ENCODE measurements at places on chromosomes 16 and 17. TPM values are rescaled to one million over a fixed set of nuclear protein-coding genes. Genes with fewer than 3 reads are reported as not detected.
A peak's percentile ranks its signal among the peaks of the same experiment; 100 is the strongest.

DNA sequence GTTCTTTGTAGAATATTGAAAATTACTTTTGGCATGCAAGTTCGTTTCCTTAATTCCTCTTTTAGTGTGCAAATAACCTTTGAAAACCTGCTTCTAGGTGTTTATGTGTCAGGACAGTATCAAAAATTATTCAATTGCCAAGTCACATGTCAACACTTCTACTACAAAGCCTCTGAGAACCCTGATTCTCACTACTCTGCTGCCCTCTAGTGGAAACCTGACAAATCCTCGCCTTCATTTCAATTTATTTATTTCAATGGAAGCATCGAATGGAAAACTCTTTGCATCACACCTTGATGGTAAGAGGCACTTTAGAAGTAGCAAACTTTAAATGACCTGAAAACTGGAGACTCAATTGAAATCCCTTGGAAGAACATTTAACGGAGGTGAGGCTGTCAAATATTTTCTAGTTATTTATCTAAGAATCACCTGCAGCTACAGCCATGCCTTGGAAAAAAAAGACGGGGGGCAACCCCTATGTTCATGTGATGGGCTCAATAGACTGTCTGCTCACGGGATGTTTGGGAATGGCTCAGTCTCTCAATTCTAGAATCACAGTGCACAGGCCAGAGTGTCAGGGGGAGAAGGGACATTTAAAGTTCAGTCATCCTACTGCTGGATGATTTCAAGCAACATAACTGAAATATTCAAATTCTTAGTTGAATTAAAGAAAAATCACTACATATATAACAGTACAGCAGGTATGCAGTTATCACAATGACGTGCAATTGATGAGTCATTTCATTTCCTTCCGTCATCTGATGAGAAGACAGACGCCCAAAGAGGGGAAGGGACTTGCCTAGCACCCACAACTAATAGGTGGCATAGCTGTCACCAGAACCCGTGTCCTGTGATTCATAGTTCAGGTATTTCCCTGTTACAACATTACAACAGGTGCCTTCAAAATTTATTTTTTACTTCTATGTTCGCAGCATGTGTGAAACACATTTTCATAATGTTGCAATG, 563.9 kb downstream of the TOX3 start:
- H3K4me1 ChIP-seq = no peaks in the 10 kb centered on the region
- no peak overlapping the region for H3K27ac ChIP-seq
- no peaks in the 10 kb centered on the region for H3K27me3 ChIP-seq
- H3K36me3 ChIP-seq = no peaks in the 10 kb centered on the region
- H3K4me3 ChIP-seq = peak overlapping the region; percentile 11

DNA sequence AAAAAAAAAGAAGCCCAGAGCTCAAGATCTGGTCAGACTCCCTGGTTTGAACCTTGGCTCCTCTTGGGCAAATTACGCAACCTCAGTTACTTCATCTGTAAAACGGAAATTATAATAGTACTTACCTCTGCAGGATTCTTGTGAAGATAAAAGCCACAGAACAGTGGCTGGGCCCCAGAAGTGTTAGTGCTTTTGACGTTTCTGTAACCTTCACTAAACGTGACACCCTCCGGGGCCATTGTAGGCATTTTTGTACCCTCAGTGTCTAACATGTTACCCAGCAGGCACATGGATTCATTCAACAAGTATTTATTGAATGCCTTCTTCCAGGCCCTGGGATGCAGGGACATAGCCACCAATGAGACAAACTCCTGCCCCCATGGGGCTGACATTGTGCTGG, 58.0 kb downstream of the PITPNC1 start:
- no peak overlapping the region for H3K4me3 ChIP-seq
- DNase-seq = no peak
- H3K36me3 ChIP-seq = no peaks in the 10 kb centered on the region

DNA sequence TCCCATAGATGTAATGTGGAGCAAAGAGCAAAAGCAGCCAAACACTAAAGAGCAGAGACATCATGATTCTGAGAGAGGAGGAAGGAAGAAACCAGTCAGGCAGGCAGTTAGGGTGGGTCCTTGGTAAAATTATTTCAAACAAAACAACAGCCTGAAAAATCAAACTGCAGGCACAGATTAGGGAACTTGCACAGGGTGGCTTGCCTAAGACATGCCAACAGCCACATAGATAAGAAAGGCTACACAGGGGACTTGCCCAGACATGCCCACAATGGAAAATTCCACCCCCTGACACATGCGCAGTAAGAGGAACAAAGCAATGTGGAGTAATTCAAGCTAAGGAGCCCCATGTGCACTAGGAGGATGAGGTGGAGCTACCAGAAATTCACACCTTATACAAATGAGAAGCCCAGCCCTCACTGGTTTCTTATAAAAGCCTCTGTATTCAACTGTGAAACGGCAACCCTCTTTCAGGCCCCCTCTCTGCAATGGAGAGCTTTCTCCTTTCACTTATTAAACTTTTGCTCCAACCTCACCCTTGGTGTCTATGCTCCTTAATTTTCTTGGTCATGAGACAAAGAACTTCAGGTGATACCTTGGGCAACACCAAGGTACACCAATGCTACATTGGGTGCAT, 7.3 kb upstream of the GAS7 start:
- no peaks in the 10 kb centered on the region for H3K4me1 ChIP-seq
- no peak overlapping the region for H3K4me3 ChIP-seq
- DNase-seq = no peak
- peaks cover 20% of the 10 kb centered on the region for H3K27me3 ChIP-seq
- H3K36me3 ChIP-seq = no peaks in the 10 kb centered on the region
- H3K27ac ChIP-seq = no peak overlapping the region

DNA sequence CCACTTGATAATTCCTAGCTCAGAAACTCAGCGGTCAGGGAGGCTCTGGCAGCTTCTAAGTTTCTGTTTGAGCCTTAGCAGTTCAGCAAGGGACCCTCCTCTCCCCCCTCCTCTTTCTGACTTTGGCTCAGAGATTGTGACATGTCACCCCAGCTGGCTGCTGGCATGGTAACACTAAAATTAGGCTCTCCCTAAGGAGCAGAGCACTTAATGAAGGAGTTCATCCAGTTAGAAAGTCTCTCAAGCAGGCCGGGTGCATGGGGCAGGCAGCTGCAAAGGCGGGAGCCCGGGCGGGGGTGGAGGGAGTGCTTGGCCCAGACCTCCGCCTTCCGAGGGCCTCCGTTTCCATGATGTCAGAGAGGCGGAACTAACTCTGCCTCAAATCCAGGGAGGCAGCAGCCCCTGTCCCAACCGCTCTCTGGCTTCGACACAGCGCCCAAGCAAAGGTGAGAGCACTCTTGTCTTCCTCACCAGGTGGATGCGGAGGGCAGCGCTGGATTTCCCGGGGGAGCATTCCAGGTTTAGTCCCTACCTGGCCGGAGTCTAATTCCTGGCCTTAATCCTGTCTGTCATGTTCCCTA, 128.0 kb upstream of the PLCG2 start:
- H3K27ac ChIP-seq = no peak overlapping the region
- peaks cover 11% of the 10 kb centered on the region for H3K36me3 ChIP-seq
- no peak overlapping the region for H3K4me3 ChIP-seq
- peaks cover 8% of the 10 kb centered on the region for H3K4me1 ChIP-seq

GRCh38 chr17:19238167-19238505, 970 bp downstream of the EPN2 start:
- peaks cover 18% of the 10 kb centered on the region for H3K4me1 ChIP-seq
- H3K27me3 ChIP-seq = no peaks in the 10 kb centered on the region
- peak; percentile 64 for DNase-seq
- H3K36me3 ChIP-seq = peaks cover 4% of the 10 kb centered on the region

- 0 out of 2 replicates have a peak, but pooled peaks cover 5% of the 10 kb centered on the region for H3K4me1 ChIP-seq
- DNase-seq = no peak
- H3K27me3 ChIP-seq = no peaks in the 10 kb centered on the region
- H3K4me3 ChIP-seq = no peak overlapping the region
These were observed 71.6 kb upstream of the CREBBP start for GRCh38 chr16:3951861-3952736.

GRCh38 chr16:86457501-86458148, 52.7 kb upstream of the FOXF1 start:
- peaks cover 59% of the 10 kb centered on the region for H3K27me3 ChIP-seq
- no peak for DNase-seq
- H3K4me3 ChIP-seq = no peak overlapping the region
- no peak overlapping the region for H3K27ac ChIP-seq
- no peaks in the 10 kb centered on the region for H3K36me3 ChIP-seq

DNA sequence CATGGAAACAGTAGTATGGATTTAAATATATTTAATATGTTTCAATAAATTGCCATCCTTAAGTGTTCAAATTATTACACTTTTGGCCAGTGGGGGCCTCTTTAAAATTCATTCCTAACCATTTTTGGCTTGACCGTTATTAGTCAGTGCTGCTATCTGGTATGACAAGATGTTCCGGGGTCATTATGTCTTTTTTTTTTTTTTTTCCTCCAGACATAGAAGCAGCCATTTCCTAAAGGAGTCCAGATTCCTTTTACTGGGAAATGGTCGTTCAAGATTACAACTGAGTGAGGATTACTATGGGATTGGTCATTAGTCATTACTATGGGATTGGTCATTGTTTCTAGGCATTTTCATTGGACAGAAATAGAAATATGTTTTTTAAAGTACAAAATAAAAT, 53.4 kb downstream of the NF1 start:
- no peaks in the 10 kb centered on the region for H3K27me3 ChIP-seq
- no peak overlapping the region for H3K27ac ChIP-seq
- 0 out of 2 replicates have a peak, but pooled peaks cover 6% of the 10 kb centered on the region for H3K4me1 ChIP-seq
- no peak for DNase-seq

GRCh38 chr16:4987250-4987579, 29.1 kb downstream of the SEC14L5 start:
- H3K27ac ChIP-seq = no peak overlapping the region
- H3K4me1 ChIP-seq = no peaks in the 10 kb centered on the region
- H3K36me3 ChIP-seq = no peaks in the 10 kb centered on the region
- H3K4me3 ChIP-seq = no peak overlapping the region
- peaks cover 22% of the 10 kb centered on the region for H3K27me3 ChIP-seq

DNA sequence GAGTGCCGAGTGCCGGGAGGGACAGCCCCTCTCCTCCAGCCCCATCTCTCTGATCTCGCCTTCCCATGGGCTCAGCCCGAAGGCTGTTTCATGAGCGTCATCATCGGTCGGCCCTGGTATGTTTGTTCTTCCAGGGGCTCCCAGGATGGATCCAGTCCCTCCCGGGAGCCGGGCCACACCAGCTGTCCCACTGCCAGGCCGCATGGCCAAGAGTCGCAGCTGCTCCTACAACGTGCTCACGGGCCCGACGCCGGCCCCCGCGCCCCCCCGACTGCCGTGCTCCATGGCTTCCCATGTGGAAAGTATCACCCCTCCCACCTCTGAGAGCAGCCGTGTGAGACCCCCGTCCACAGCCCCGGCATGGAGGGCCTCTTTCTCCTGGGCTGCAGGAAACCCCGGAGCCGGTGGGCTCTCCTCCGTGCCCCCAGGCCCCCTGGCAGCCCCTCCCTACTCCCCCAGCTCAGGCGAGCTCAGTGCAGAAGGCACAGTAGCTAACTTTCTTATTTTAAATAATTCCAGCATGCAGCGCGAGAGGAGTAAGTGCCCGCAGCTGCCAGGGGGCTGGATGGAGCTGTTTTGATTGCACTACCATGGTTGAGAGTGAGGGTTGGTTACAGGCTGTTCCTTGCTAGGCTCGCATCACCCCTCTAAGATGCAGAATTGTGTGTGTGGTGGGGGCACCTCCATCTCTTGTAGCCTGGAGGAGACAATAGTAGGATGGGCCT, 26.6 kb upstream of the GSE1 start:
- H3K4me3 ChIP-seq = no peak overlapping the region
- peak overlapping the region; percentile 60 for H3K27ac ChIP-seq
- peak; percentile 68 for DNase-seq
- H3K4me1 ChIP-seq = peaks cover 20% of the 10 kb centered on the region
- H3K27me3 ChIP-seq = no peaks in the 10 kb centered on the region

DNA sequence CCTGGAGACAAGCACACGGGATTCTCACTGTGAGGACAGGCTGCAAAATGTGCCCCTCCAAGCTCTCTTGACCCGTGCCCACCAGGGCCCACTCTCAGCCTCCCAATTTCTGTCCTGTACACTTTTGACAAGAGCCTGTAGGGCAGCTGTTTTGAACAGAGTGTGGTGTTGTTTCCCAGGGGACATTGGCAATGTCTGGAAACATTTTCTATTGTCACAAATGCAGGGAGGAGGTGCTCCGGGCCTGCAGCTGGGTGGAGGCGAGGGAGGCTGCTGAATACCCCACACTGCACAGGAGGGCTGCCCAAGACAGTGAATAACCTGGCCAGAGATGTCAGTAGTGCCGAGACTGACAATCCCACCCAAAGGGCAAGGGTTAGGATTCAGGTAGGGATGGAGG, 10.5 kb downstream of the CEP295NL start:
- peak overlapping the region; percentile 98 for H3K27ac ChIP-seq
- no peak overlapping the region for H3K4me3 ChIP-seq
- H3K4me1 ChIP-seq = no peaks in the 10 kb centered on the region

- no peak overlapping the region for H3K4me3 ChIP-seq
- no peak overlapping the region for H3K27ac ChIP-seq
- no peaks in the 10 kb centered on the region for H3K4me1 ChIP-seq
- DNase-seq = no peak
These were observed 31.2 kb downstream of the XYLT1 start for GRCh38 chr16:17439580-17439979.

DNA sequence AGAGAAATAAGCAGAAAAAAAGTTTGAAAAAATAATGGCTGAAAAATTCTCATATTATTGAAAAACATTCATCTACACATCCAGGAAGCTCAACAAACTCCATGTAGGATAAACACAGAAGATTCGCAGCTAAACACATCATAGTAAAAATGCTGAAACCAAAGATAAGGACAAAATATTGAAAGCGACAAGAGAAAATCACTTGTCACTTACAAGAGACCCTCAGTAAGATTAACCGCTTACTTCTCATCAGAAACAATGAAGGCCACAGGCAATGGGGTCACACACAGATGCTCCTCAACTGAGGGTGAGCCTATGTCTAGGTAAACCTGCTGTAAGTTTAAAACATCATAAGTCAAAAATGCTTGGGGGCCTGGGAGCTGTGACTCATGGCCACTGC, 38.1 kb upstream of the METRNL start:
- peaks cover 61% of the 10 kb centered on the region for H3K36me3 ChIP-seq
- no peaks in the 10 kb centered on the region for H3K27me3 ChIP-seq
- no peak overlapping the region for H3K4me3 ChIP-seq

GRCh38 chr17:36641877-36642845, 40.8 kb downstream of the MRM1 start:
- H3K27ac ChIP-seq = no peak overlapping the region
- peaks cover 40% of the 10 kb centered on the region for H3K27me3 ChIP-seq
- H3K4me3 ChIP-seq = peak overlapping the region; percentile 37

The ARL5C gene
- polyA plus RNA-seq = not detected

The GNGT2 gene
- polyA plus RNA-seq = 11.0 TPM

The CLDN7 gene
- 5.0 TPM for polyA plus RNA-seq

The TP53TG3 gene
- polyA plus RNA-seq = 2.4 TPM

The CACNG5 gene
- 0.10 TPM for polyA plus RNA-seq

The SLC22A31 gene
- 0.16 TPM for polyA plus RNA-seq

The SRL gene
- not detected for polyA plus RNA-seq

The TLCD3B gene
- 3.8 TPM for polyA plus RNA-seq

The GDPD3 gene
- 1.5 TPM for polyA plus RNA-seq
